ENCODE measurements at places on chromosomes 12 and 14. TPM values are rescaled to one million over a fixed set of nuclear protein-coding genes. Genes with fewer than 3 reads are reported as not detected.

- DNase-seq: no peak
Measured at GRCh38 chr12:58681730-58682129, 238.6 kb downstream of the LRIG3 start.

The DDX11 gene
- 28.1 TPM for polyA plus RNA-seq

The C12orf54 gene
- polyA plus RNA-seq: 0.44 TPM

GRCh38 chr12:131499160-131499863, 211.6 kb upstream of the SFSWAP start:
- no peak for DNase-seq

GRCh38 chr12:49013428-49013827, 5.1 kb downstream of the PRKAG1 start:
- no peak for DNase-seq

The SLC10A1 gene
- not detected for polyA plus RNA-seq

- no peak for DNase-seq
Measured at GRCh38 chr12:49489720-49490119, 49.1 kb upstream of the KCNH3 start.

GRCh38 chr12:93166541-93167307, 211.0 kb upstream of the NUDT4 start:
- no peak for DNase-seq

- no peak for DNase-seq
Measured at GRCh38 chr12:14510574-14510973, 57.1 kb downstream of the PLBD1 start.

GRCh38 chr12:113058553-113058952, 2.0 kb downstream of the DTX1 start:
- no peak for DNase-seq

- DNase-seq: no peak
Measured at GRCh38 chr12:12008232-12008850, 62.4 kb upstream of the BCL2L14 start.

The NRL gene
- polyA plus RNA-seq: 1.8 TPM

- no peak for DNase-seq
Measured at GRCh38 chr12:89414322-89414721, 62.0 kb upstream of the DUSP6 start.

DNA sequence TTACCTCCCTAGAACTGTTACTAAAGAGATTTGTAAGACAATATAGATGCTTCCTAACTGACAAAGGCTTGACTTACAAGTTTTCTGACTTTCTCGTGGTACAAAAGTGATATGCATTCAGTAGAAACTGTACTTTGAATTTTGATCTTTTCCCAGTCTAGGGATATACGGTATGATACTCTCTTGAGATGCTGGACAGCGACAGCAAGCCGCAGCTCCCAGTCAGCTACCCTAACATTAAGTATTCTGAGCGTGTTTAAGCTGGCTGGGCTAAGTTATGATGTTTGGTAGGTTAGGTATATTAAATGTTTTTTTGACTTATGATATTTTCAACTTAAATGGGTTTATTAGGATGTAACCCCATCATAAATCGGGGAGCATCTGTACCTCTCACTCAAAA, 55.2 kb upstream of the CDKL1 start:
- DNase-seq: no peak

DNA sequence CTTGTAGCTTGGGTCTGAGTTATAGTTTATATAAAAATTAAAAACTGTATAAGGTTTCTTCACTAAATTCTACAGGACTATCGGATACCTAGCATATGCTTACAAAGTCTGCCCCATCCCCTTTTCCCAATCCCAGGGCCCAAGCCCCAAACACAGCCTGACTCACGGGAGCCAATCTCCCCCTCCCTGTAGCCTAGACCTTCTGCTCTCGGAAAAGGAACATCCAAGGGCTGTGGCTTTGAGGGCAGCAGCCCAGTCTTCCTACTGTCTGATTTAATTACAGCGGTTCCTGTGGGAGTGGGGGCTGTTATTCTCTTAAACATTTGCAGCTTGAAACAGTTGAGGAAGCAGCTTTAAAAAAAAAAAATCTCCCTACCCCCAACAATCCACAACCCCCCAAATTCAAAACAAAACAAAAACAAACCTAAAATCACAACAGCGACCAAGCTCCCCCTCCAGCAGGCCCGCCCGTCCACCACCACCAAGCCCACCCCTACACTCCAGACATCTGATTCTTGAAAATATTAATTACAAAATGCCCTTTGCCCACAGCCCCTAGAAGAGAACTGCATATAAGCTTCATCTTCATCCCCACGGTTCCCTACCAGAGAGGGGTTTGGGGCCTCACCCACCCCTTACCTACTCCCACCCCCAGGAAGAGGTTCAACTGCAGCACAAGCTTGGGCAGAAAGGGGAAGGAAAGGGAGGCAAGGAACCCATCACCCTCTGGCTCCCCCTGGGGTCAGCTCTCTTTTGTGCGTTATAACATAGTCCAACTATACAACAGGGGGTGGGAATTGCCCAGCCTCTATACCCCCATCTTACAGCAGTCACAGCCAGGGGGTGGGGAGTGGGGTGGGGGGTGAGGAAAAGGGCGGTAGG, 1.1 kb upstream of the PRKAG1 start:
- no peak for DNase-seq

DNA sequence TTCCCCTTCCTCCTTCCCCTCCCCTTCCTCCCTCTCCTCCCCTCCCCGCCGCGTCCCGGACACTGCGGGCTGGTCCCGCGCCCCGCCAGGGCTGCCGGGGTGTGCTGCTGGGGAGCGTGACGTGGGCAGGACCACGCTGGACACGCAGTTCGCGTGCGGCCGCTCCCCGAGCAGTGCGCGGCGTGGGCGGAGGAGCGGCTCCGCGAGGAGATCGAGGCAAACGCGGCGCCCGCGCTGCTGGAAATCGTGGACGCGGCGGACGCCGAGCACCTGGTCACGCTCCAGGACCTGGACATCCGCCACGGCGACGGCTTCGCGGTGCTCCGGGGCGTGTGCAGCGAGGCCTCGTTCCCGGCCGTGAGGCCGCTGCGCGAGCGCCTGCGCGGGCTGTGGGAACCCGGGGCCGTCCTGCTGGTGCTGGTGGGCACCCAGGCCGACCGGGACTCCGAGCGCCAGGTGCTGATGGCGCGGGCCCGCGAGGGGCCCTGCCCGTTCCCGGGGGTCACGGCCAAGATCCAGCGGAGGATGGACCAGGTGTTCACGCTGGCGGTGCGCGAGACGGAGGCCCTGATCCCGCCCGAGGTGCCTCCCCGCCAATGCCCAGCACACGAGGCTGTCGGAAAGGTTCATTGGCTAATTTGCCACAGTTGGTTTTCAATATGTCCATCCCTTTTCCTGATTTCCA, 84.3 kb downstream of the TNFAIP2 start:
- no peak for DNase-seq

GRCh38 chr14:33118668-33119067, 180.0 kb downstream of the NPAS3 start:
- peak; percentile 28 for DNase-seq

The KCNK13 gene
- 0.30 TPM for polyA plus RNA-seq

DNA sequence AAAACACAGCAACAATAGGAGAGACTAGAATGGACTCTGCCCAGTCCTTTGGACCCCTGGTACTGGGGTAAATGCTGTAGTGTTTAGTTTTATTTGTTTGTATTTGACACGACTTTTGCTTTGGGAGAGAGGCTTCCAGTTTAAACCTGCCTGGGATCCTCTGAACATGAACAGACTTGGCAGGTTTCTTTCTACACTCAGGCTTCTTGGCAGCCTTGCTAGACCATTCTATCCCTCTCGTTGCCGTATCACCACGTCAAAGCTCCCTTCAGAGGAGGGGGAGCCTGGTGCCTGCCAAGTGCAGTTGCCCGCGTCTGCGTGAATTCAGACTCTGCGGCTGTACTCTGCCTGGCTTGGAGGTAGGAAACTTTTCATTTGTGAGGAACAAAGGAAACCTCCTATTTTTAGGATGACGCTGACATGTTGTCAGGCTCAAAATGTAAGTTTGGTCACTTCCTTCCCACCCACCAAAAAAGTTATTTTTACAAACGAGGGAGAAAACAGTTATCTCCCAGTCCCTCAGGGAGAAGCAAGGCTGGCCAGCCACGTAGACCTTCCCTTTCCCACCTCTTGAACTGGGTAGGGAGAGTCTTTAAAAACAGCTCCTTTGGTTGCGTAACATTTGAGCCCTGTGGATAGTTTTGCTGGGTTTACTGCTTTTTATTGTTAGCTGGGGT, 25.9 kb downstream of the CD9 start:
- no peak for DNase-seq

DNA sequence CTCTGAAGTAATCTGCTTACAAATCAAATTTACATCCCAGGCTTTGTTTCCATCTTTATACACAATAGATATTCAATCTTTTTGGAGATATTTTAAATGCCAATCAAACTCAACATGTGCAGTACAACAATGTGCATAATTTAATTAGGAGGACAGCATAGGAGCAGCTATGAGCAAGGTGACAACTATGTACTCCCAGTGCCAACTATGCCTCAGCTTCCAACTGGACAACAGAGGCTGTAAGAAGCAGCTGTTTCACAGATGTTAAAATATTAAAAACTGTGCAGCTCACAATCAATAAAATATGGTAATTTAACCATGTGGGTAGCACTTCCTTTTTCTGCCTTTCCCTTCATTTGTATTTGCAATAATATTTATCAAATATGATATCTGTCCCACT, 99.9 kb downstream of the ST8SIA1 start:
- DNase-seq: no peak

The NRXN3 gene
- polyA plus RNA-seq: 0.58 TPM

The AQP2 gene
- not detected for polyA plus RNA-seq

The PLA2G1B gene
- polyA plus RNA-seq: not detected

DNA sequence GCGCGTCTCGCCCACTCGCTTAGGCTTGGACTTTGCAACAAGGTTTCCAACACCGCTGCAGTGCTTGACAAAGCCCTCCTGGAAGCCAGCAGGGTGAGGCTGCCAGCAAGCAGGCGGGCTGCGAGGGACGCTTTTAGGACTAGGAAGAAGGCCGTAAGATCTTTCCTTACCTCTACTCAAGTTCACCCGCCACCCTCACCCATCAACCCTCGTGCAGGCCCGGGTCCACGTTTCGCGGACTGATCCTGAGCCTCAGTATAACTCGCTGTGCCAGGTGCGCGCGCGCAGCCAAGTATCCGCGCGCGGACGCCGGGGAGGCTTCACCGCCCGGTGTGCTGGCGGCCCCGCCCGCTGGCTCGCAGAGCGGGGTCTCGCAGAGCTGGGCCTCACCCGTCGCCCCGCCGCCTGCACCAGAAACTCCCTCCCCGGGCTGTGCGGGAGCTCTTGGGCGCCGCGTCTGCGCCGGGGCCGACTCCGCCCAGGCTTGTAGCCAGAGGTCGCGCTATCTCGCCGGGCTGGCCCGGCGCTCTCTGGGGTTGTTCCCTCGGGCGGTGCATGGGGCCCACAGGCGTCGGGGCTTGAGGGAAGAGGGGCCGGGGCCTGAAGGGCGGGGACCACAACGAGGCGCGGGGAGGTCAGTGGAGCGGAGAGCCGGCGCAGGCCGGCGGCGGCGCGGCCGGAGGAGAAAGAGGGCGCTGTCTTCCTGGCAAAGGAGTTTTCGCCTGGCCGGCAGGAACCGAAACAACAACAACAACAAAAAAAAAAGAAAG, 7.6 kb upstream of the SIX1 start:
- no peak for DNase-seq

DNA sequence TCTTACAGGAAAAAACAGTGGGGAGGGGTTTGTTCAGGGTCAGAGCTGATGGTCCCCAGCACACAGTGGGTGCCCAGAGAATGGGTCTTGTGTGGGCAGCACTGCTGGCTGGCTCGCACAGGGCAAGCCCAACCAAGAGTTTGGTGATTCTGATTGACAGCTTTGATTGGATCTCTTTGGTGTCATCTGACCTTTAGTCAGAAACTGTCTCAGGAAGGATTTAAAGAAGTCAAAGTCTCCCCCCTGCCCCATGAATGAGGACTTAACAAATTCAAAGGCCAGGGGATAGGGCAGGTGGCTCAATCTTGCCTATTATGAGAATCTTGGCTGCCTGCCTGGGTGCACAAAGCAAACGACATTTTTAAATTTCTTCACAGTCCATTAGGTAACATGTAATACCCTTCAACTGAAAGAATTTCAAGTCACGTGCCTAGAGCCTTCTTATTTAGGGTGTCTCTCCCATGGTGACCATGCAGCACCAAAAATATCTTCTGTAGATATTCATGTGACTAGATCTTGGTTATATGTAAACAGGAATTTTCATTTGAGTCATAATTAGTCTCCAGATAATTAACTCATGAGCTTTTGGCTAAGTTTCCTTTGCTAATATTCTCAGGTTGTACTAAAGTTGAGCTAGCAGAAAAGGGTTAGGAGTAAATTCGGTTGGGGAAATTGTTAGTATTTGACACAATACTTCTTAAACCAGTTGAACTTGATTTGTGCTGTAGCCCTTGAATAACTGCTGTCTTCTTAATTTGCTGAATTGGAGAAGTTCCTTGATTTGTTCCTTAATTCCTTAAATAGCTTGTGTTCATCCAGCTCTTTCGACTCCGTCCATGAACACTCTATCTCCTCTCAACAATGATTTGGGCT, 54.5 kb upstream of the HECTD1 start:
- DNase-seq: no peak

GRCh38 chr12:45182511-45182910, 33.4 kb upstream of the ANO6 start:
- DNase-seq: no peak

- DNase-seq: no peak
Measured at GRCh38 chr14:103008768-103009357, 48.5 kb downstream of the CDC42BPB start.

The KLHL28 gene
- polyA plus RNA-seq: 14.8 TPM

Data from forelimb muscle (tissue), 1 donor.